Left ventricle myocardium superior (tissue), 1 donor: ENCODE measurements at places on chromosomes 4 and X.

DNA sequence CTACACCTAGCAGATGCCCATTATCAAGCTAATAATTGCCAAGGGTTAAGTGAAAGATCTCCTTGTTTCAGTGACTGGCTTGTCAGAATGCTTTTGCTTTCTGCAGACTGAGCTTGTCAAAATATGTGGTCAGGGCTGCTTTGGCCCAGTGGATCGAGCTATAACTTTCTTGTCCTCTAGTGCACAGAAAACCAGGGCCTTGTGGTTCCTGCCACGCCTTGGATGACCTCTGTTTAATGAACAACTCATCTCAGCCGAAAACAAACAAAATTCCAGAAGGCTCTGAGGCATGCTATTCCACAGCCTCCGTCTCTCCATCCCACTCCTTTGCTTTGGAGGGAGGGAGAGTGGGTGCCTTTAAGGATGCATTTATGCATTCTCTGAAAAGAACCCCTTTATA is 11.3 kb downstream of the EVC start:
- no peak for DNase-seq

- no peak for DNase-seq
Observed at GRCh38 chr4:180669680-180670079, 1573.5 kb upstream of the TENM3 start.

- no peak for DNase-seq
Observed at GRCh38 chrX:118614150-118614549, 113.3 kb upstream of the IL13RA1 start.

GRCh38 chr4:17726911-17727310 is 54.5 kb downstream of the FAM184B start:
- no peak for DNase-seq

GRCh38 chr4:95426455-95426854 is 122.3 kb downstream of the UNC5C start:
- DNase-seq = no peak

GRCh38 chr4:164937576-164938270 is 39.7 kb downstream of the TRIM61 start:
- no peak for DNase-seq

DNA sequence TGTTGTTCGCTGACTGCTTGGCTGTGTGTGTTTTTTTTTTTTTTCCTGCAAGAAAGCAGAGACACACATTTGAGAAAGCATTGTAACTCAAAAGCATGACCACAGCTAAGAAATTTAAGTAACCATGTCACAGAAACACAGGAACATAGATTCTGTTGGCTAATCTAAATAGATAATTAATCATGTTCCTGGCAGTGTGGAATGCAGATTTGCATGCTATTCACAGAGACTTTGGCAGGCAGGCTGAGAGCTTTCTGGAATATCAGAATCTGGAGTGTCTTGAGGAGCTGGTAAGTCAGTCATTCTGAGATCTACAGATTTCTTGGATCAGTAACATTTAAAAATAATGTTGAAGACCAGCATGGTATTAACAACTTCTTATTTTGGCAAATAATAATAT is 33.2 kb upstream of the SMS start:
- no peak for DNase-seq

DNA sequence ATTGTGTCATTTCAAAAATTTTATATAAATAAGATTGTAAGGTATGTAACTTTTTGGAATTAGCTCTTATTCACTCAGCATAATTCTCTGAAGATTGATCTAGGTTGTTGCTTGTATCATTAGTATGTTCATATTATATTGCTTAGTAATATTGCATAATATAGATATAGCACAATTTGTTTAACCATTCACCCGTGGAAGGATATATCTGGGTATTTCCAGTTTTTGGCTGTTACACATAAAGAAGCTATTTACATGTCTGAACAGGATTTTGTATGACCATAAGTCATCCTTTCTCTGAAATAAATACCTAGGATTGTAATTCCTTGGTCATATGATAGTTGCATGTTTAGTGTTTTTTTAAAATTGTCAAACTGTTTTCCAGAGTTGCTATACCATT is 82.5 kb downstream of the CPEB2 start:
- no peak for DNase-seq

- no peak for DNase-seq
Observed at GRCh38 chrX:149715468-149715867, 3.6 kb downstream of the MAGEA11 start.

GRCh38 chrX:460116-460515 is 73.4 kb upstream of the PPP2R3B start:
- no peak for DNase-seq

DNA sequence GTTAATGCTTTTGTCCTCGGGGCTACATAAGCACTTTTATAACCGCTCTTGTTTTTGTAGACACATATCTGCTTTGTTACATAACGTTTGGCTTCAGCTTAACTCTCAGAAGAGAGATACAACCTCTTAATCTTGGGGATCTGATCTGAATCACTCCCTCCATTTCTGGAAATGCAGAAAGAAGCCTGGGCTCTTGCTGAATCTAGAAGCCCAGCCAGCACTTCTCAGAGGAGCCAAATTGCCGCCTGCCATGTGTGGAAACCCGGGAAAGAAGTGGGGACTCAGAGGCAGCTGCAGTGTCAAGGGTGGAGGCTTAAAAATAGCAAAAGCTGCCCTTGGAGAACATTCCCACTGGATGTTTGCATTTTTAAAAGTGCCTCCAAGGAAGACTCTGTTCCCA is 69.3 kb upstream of the LDB2 start:
- peak; percentile 48 for DNase-seq

GRCh38 chr4:41832961-41833360 is 84.4 kb upstream of the PHOX2B start:
- DNase-seq = no peak

DNA sequence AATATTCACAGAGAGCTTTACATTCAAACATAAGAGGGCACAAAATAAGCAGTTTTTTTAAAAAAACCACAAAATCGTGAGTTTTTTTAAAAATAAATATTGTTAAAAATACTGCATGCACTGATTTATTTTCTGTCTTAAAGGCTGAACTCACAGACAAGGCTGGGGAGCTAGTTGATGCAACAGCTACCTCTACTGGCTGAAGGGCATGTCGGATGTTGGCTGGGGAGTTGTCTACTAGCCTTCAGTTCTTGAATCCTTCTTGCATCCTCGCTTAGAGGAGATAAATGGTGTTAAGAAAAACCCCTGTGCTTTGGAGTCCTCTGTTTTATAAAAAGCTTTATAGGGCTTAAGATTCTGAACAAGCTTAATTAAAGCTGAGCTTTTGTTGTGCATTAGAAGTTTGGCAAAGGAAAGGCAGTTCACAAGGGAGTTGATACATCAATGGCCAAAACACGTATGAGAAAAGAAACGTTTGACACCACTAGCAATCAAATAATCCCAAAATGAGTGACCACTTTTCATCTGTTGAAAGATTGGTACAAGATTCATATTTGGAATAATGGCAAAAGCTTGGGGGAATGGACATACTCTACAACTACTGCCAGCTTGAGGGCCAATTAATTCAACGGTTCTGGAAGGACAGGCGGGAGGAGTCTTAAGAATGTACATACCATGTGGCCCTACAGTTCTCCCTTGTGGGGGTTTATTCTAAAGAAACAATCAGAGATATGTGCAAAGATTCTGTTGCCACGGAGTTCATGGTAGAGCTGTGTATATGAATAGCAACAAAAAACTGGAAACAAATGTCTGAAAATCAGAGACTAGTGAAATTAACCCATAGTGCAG is 94.7 kb downstream of the SEL1L3 start:
- DNase-seq = no peak

GRCh38 chrX:11758400-11759171 is 549 bp downstream of the MSL3 start:
- peak; percentile 93 for DNase-seq

GRCh38 chr4:174408841-174409552 is 113.3 kb downstream of the HPGD start:
- DNase-seq = no peak

DNA sequence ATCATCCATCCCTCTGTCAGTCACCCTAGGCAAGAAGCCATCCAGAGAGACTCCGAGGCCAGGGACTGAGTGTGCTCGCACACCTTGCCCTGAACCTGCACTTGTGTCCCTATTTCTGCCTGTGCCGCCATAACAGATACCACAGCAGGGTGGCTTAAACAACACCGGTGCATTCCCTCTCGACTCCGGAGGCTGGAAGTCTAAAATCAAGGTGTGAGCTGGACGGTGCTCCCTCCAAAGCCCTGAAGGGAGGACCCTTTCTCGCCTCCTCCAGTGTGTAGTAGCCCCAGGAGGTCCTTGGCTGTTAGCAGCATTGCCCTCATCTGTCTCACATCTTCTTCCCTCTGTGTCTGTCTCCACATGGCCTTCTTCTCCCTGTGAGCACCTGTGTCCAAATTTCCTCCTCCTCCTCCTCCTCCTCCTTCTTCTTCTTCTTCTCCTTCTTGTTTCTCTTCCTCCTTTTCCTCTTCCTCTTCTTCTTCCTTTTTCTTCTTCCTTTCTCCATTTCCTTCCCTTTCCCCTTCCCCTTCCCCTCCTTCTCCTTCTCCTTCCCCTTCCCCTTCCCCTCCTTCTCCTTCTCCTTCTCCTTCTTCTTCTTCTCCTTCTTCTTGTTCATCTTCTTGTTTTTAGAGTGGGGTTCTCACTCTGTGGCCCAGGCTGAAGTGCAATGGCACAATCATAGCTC is 98.1 kb upstream of the ENPP6 start:
- no peak for DNase-seq

DNA sequence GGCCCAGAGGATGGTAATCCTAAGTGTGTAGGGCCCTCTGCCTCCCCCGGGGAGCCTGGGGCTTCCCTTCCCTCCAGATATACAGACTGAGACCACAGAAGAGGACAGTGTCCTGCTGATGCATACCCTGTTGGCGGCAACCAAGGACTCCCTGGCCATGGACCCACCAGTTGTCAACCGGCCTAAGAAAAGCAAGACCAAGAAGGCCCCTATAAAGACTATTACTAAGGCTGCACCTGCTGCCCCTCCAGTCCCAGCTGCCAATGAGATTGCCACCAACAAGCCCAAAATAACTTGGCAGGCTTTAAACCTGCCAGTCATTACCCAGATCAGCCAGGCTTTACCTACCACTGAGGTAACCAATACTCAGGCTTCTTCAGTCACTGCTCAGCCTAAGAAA is 1.9 kb downstream of the TRO start:
- no peak for DNase-seq
